ENCODE measurements at places on chromosomes 16 and 17.

GRCh38 chr16:75298267-75298666 is 46.8 kb upstream of the BCAR1 start:
- no peak for DNase-seq

- no peak for DNase-seq
Measured at GRCh38 chr17:44941712-44942331, 5.8 kb downstream of the KIF18B start.

DNA sequence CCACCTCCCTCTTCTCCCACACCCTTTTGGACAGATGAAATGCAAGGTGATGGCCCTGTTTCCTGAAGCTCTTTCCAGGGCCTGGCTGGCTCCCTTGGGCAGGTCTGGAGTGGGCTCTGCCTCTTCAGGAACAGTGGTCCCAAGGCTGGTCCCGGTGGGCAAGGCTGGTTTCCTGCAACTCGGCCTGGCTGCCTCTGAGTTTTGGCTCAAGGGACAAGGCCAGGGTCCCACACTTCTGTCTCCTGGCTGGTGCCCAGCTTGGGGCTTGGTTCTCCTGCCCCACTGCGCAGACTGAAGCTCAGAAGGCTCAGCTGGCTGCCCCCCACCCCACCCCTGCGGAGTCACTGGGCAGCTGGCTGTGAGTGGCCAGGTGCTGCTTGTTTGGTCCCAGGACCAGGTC is 3.8 kb upstream of the ACTG1 start:
- DNase-seq: no peak

DNA sequence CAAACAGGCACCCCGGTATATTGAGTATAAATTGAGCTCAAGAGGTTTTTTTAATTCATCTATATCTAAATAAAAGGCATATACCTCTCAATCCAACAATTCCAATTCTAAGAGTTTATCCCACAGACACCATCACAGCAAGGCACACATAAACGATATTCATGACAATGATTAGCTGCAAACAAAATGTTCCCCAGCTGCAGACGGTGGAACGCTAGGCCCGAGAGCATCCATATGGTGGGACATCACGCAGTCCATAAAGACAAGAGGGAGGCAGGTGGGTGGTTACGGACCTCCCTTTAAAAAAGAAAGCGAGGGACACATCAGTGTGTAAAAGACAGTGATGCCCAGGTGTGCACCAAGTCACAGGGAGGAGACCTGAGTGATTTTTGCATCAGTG is 28.1 kb downstream of the MEAK7 start:
- DNase-seq: no peak

- DNase-seq: peak; percentile 60
Measured at GRCh38 chr17:43006639-43007551, at the start of gene IFI35. Gene IFI35 (plus strand): TSS chr17:43006784. CDS start chr17:43006948, 164 bp downstream.

GRCh38 chr16:51353055-51353454 is 202.0 kb upstream of the SALL1 start:
- no peak for DNase-seq

- DNase-seq: no peak
Measured at GRCh38 chr16:49750341-49751000, 105.4 kb downstream of the ZNF423 start.

DNA sequence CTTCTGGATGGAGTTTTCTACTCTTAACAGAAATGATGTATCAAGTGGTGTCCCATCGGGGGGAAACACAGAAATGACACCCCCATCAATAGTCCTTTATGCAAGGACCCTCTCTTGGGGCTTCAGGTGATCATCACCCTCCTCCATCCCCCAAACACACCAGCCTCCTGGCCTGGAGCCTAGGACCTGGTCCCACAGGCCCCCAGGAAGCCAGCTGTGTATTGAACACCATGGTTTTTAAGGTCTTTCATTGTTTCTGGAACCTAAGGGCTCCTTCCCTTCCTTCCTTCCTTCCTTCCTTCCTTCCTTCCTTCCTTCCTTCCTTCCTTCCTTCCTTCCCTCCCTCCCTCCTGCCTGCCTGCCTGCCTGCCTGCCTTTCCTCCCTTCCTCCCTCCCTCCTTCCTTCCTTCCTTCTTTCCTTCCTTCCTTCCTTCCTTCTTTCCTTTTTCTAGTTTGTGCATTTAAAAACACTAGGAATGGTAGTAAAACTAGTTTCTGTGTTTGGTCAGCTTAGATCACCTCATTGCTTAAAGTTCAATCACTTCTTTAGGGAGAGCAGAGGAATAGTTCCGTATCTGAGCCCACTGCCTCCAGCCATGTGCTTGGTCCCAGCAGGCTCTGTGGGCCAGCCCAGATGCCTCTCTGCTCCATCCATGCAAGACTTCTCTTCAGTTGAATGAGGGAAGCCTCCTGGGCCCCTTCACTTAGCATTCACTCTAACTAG is 23.6 kb downstream of the ASIC2 start:
- no peak for DNase-seq

DNA sequence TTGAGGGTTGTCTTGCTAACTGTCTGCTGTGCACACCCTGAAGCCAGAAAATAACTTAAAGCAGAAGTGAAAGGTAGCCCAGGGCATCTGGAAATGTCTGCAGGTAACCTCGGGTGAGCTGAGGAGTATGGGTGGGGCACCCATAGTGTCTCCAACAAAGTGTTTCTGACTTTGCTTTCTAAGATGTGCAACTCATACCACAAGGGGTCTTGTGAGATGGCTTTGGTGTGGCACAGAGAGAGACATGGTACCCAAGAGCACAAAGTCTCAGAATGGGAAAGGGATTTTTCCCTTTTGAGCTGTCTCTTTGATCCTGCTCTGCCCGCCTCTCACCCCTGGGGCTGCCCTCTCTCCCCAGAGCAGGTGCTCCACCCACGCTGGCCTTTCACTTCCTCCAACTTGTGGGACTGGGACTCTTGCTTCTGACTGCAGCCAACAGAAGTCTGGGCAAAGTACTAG is 6.9 kb downstream of the CHD9 start:
- no peak for DNase-seq

DNA sequence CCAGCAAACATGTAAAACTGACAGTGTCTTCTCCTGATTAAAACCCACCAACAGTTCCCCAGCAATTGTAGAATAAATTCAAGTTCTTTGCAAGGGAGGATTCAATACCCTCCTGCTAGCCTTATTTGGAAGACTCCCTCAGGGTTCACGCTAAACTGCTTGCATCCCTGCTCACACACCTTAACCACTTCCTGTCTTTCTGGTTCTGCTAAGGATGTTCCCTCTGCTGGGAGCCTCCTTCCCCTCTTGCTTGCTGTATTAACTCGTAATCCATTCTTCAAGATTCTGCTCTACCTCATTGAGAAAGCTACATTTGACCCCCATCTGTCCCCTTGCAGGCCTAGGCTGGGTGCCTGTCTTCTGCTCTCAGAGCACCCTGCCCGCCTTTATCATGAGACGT is 2.3 kb upstream of the SHISA6 start:
- DNase-seq: no peak

DNA sequence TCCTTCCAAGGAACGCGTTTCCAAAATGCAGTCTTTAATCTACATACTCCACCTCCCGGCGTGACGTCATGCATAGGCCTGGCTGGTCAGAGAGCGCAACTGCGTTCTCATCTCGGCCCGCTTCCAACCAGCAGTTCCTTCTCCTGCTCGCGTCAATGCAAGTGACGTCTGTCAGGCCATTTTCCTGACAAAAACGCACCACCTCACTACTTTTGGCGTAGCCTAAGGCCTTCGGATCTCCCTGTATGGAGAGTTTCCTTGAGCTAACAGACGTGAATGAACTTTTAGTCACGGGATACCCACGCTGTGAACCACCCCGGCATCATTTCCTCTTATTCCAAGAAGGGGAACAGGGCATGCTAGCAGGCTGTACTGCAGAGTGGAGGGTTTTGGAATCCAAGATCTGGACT is 25.0 kb downstream of the TEX14 start:
- peak; percentile 13 for DNase-seq

DNA sequence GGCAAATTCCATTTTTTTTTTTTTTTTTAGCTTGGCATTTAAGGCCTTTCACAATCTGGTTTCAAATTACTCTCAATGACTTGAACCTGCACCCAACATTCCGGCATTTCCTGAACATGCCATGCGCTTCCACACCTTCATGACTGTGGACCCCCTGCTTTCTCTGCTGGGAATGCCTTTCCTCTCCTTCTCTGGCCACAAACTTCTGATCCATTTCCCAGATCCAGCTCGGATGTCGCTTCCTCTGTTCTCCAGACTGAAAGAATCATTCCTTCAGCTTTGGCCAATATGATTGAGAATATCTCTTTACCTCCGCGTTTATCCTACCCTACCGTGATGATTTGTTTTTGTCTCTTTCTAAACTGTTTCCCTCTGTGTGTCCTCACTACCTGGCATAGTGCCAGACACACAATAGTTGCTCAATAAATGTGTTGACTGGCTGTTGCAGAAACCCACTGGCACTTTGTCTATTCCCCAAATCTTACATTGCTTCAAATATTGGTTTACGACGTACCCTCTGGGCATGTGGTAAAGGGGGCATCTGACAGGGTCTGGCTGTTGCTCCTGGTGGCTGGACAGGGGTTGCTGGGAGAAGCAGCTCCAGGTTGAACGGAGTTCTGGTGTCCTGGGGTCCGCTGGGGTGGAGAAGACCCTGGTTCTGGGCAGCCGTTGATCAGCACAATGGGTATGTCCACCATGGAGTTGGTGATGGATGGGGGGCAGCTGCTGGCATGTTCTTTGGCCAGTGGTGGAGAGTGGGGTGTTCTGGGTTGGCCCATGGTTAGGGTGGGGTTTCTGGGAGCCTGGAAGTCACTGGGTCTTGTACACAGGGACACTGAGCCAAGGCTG is 14.7 kb downstream of the TNS4 start:
- DNase-seq: no peak

DNA sequence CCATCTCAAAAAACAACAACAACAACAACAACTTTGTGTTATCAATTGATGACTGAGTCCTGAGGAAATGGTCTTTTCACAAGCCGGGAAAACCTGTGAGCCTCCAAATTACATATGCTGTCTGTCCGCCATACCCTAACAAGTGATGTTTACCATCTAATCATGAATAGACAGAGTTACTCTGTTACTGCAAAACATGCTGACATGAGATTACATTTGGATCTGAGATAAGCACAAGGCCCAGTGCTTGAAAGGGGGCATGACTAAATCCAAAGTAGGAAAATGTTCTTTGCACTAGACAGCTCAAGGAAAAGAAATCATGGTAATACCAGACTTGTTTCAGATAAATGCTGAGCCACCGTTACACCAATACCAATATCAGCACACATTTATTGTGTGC is 8.6 kb upstream of the ATXN1L start:
- no peak for DNase-seq

GRCh38 chr17:36980280-36980761 is 31.6 kb downstream of the AATF start:
- no peak for DNase-seq

GRCh38 chr17:49676276-49676868 is 1.5 kb downstream of the SPOP start:
- no peak for DNase-seq

- no peak for DNase-seq
Measured at GRCh38 chr16:6250511-6250910, 1082.1 kb upstream of the RBFOX1 start.

DNA sequence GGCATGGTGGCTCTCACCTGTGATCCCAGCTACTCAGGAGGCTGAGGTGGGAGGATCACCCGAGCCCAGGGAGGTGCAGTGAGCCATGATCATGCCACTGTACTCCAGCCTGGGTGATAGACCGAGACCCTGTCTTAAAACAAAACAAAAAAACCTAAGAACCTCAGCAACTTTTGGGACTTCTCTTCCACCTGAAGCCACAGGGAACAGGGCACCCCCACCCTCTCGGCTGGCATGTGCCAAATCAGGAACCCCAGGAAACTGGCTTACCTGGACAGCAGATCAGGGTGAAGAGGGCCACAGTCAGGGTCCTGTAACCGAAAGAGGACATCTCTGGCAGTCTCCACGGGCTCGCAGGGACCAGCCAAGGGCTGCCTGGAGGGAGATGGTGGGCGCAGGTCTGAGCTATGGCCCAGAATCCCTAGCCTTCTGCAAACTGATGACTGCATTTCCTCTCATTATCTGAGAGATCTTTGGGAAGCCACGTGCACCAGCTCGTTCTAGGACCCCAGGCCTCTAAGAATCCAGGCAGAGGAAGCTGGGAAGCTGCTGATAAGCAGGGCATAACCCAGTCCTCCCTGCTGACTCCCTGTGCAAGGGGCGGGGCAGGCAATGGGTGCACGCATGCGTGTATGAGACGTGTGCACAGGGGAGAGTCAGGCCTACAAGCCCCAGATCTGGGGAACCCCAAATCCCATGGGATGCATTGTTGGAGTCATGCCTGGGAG is 8.4 kb downstream of the PRR29 start:
- DNase-seq: no peak

DNA sequence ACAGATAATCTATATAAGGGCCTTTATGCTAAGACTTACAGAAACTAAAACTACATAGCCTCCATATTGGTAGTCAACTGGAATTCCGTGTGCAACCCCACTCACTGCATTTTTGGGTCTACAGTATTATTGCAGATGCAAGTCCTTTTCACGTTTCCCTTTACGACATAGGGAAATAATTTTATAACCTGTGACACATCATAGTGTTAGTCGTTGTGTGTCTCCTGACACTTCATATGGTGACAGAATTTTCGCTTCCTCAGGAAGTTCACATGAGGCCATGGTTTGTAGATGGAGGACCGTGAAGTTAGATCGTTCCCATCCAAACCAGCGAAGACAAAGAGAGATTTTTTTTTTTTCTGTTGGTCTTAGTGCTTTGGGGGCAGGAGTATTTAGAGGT is 15.7 kb upstream of the MRC2 start:
- no peak for DNase-seq

- no peak for DNase-seq
Measured at GRCh38 chr16:8989099-8989878, 25.6 kb upstream of the USP7 start.

DNA sequence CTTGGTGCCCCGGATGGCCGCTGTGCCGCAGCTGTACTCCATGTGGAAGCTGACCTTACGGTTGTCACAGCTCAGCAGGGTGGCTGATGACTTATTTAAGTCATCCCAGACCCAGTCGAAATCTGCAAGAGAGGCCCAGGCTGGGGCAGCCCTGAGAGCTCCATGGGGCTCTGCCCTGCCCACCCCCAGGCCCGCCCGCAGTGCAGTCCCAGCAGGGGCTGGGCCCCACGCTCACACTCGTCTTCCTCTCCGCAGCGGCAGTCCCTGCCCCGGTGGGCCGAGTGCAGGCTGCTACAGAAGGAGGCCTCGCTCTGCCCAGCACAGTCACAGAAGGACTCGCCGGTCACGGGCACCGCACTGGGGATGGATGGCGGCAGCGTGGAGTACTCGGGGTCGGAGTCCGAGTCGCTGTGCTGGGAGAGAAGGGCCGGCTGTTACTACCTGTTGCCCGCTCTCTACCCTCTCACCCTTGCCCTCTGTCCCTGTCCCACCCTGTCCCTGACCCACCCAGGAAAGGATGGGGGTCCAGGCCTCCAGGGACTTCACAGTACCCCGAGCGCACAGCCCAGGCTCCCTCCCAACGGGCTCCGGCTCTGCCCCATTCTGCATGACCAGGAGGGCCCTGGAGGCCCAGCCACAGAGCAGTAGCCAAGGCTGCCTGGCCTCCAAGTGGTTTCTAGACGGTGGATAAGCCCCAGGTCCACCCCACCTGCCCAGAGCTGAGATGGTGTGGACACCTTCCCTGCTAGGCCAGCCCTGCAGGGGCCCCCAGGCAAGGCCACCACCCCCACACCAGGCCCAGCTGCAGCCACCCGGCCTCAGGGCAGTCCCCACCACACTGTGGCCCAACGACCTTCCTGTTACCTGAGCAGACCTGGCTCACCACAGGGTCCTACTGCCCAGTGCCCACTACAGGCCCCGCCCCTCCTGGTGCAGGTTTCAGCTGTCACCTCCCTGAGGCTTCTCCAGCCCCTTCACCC is 3.9 kb downstream of the SPSB3 start:
- DNase-seq: no peak

Measured in left kidney (tissue), 8 donors.